ENCODE measurements at places on chromosomes 3 and 15.

GRCh38 chr15:93348711-93349545 lies 259.9 kb upstream of the RGMA start:
- no peak for DNase-seq

DNA sequence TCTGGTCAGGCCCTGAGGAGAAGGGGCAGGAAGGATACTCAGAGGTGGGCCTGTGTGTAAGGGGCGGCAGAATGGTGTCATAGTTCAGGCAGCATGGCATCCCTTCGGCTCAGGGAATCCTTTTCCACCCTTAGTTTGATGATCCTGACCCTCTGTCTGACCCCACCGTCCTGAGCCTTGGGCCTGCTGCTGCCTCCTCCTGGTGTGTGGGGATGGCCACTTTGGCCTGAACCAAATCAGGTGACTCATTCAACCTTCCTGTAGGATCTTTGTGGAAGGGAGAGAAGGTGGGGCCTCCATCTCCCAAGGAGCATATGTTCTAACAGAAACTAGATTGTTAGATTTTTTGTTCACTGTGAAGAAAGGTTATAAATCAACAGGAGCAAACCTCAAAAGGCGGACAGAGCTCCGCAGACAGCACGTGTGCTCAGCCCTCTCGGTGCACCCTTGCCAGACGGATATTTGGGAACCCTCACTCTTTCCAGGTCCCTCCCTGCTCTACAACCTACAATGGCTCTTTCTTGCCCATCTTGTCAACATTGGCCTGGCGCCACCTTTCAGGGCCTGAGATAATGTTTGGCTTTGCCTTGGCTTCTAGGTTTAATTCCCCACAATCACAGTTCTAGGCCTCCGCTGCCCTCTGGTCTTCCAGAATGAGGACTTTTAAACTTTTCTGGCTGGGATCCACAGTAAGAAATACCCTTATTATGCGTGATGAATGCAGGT lies 21.7 kb downstream of the THSD4 start:
- DNase-seq, result no peak

DNA sequence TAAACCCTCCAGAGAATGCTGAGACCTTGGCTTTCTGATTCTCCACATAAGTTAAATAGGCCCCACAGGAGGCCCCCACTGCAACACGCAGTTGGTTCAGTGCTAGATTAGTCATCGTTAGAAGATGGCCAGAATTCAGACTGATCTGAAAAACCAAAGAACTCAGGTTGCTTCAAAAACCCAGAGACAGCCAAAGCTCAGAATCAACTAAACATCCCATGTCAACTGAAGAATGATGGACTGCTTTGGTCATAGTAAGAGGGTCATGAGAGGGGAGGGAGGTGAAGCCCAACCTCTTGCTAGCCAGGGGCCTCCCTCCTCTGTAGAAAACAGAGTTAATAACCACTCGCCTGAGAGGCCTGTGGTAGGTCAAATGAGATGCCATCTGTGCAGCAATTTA lies 93.1 kb downstream of the AKAP13 start:
- DNase-seq, result no peak

DNA sequence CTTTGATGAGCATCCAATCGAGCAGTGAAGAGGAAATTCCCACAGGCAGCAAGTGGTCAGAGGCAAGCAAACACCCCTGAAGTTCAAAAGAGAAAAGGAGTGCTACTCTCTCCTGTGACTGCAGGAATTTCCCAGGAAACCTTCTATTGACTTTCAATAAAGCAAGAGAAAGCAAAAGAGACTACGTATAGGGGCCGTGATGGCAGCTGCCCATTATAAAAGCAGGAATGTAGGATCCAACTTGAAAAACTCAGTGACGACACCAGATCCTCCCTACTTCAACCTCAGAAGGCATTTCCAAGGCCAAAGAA lies 53.1 kb upstream of the IP6K2 start:
- DNase-seq, result no peak

DNA sequence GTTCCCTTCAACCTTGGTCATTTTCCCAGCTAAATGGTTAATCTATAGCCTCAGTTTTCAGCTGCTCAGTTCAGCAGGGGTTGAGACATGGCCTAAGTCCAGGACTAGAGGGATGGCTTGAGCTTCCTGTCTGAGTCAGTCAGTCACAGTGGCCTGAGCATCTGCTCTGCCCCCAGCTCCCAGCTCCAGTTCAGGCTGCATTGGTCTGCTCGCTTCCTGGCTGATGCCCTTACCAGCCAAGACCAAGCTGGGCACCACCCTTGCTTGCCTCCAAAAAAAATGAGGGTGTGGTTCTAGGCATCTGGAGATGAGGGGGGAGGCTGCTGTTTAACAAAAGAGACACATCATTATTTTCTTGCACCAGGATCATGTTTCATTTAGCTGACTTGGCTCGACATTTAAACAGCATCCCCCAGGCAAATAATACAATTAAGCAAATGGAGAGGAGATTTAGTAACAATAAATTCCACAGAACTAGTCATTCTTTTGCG lies 70.7 kb downstream of the WNT5A start:
- no peak for DNase-seq

DNA sequence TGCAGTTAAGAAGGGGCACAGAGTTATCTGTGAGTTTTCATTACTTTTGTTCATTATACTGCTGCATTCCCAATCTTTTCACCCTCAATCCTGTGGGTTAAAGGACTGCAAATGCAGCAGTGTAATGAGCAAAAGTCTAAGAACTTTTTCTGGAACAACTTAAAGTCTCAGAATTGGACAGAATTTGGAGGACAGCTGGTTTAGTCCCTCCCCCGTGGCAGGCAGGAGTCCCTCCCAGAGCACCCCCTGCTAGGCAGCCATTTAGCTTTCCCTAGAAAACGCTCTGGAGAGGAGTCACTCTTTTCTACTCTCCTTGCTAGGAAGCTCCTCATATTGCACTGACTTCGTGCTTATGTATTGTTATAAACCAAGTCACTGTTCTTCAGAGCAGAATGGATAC lies 156.3 kb upstream of the UBE2E1 start:
- DNase-seq, result no peak

DNA sequence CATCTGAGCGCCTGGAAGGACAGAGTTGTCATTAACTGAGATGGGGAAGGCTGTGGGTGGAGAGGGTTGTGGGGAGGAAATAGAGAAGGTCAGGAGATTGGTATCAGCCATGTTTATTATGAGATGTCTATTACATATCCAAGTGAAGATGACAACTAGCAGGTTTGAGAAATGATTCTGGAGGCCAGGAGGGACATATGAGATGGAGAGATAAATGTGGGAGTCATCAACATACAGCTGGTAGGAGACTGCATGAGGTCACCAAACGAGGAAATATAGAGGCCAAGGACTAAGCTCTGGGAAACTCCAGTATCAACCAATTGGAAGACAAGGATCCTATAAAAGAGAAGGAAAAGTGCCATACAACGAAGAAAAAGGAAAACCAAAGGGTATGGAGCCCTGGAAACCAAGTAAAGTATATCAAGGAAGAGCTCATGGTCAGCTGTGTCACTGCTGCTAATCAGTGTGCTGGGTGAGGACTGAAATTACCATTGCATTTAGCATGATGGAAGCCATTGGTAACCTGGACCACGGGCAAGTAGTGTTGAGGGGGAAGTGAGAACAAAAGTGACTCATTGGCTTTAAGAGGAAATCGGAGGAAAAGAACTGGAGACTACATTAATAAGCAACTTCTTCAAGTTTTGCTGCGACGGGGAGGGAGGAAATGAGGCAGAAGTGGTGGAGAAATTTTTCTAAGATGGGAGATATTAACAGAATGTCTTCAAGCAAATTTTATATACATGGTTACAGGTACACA lies 14.0 kb upstream of the UACA start:
- no peak for DNase-seq

GRCh38 chr3:139448104-139448503 lies 28.2 kb downstream of the RBP2 start:
- DNase-seq, result no peak
